ENCODE measurements at places on chromosomes 5 and 9.

GRCh38 chr9:34550016-34550680 is 27.4 kb upstream of the ENHO start:
- no peak for DNase-seq

- DNase-seq: no peak
Measured at GRCh38 chr9:20603524-20604268, 18.6 kb downstream of the MLLT3 start.

DNA sequence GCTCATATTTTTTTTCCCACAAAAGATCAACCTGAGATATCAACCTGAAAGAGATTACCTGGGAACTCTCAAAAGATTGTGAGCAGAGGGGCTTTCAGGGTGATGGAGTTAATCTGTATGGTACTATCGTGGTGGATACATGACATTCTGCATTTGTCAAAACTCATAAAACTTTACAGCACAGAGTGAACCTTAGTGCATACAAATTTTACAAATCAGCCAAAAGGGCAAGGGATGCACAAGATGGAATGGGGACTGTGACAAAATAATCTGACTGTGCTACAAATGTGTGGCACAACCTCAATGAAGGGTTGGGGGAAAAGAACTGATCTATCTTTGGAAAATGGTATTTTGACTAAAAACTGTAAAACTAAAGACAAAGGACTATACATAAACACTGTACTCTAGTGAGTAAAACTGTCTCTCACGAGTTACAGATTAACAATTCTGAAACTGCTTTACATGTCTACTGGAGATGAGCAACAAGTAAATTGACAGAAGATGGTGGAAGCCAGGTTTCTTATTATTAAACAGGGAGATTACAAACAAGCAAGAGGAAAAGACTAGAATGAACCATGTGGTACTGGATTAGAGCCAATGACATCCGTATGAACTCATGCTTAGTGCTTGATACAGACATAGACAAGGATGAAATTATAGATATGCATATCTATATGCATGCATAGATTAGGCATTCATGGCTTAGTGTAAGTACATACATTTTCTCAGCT is 24.8 kb upstream of the RLN1 start:
- no peak for DNase-seq

- DNase-seq: no peak
Measured at GRCh38 chr9:99576002-99576401, 245.7 kb upstream of the NR4A3 start.

DNA sequence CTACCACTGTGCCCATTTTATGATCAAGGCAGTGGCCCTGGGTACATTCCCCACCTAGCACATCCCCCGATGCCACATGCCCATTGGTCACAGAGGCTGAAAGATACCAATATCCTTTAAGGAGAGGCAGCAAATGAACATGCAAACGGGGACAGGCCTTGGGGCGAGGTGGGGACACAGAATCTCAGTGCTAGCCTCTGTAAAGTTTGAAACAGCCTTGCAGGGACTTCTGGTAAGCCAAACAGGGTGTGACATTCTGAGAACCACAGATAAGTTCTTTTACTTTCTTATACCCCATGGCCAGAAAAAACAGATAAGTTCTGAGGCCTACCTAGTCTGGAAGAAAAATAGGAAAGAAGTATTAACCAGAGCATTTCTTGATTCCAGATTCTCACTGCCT is 60.5 kb downstream of the ACER2 start:
- no peak for DNase-seq

GRCh38 chr9:70878576-70878975 is 242.8 kb downstream of the TRPM3 start:
- DNase-seq: no peak

DNA sequence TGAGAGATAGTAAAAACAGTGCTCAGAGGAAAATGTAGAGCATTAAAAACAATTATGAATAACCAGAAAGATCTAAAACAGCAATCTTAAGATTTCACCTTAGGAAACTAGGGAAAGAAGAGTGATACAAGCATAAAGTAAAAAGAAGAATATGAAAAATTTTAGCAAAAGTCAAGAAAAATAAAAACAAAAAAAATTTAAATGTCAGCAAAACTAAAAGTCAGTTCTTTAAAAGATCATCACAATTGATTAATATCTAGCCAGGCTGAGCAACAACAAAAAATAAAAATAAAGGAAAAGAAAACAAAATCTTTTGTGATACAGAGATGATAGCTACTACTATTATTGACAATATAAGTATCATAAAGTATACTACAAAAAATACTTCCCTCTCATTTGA is 1088.1 kb upstream of the EDIL3 start:
- no peak for DNase-seq

DNA sequence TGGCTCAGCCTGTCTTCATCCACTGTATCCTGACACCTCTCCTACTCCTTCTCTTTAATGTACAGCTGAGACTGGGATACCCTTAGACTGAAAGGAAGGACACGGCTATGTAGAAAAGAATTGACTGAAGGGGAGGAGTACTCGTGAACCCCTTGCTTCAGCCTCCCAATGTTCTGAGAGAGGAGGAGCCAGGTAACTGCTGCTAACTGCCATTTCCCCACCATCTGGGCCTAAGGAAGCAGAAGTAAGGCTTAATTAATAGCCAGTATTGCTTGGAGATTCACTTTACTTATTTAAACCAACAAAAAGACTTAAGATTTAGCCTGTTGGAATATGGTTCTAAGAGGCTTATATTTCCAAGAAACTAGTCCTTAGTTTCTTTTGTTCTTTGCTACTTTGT is 18.8 kb upstream of the RGS3 start:
- DNase-seq: no peak

- no peak for DNase-seq
Measured at GRCh38 chr9:21657966-21658667, 144.3 kb upstream of the MTAP start.

GRCh38 chr9:5720151-5720550 is 91.2 kb downstream of the RIC1 start:
- DNase-seq: no peak

DNA sequence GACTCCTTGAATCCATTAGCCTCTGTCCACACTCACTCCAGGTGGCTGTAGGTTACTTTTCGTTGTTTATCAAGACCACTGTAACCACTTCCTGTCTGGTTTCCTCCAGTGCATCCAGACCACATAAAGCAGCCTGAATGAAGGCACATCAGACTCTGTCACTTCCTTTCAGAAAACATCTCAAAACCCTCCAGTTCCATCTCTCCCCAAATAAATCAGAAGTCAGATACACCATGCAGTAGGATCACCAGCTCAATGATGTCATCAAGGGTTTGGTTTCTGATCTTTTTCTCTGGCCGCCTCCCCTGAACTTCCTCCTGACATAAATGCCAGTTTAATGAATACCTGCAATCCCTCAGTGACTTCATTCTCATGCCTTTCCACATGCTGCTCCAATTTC is 161.2 kb downstream of the ZNF462 start:
- no peak for DNase-seq

GRCh38 chr5:134240421-134240962 is 14.6 kb upstream of the PPP2CA start:
- DNase-seq: no peak

DNA sequence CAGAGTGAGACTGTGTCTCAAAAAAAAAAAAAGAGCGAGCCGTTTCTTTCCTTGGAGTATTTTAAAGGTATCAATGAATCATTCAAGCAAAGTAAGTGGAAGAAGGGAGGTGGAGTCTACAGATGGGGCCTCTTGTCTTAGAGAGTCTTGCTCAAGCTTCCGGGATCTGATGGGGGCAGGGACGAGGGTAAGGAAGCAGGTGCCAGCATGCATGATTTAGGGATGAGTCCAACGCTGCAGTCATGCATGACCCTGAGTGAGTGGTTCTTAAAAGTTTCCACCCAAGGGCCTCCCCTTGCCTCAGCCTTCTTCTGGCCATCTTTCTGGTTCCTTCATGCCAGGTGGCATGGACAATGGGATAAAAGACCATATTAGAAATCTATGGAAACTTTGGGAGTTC is 79.6 kb downstream of the MYO10 start:
- no peak for DNase-seq

DNA sequence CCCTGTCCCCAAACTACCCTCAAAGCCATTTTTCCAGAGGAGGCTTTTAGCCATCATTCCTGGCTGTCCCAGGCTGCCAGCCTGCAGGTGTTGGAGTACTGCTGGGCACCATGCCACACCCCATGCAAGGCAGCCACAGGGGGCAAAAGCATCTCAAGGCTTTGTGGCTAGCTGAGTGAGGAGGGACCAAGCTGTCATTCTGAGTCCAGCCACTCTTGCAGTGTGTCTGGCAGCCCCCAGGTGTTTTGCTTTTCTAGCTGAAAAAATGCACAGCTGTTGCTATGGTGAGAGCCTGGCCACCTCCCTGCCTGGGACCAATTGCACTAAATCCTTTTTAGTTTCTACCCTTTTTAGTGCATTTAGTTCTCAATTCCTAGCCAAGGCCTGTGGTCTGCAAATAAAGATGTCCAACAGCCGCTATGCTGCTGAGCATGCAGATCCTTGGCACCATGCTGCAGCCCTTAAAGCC is 50.4 kb upstream of the PTGS1 start:
- no peak for DNase-seq

GRCh38 chr5:164497311-164498064 is 992.1 kb downstream of the MAT2B start:
- DNase-seq: no peak

- DNase-seq: no peak
Measured at GRCh38 chr5:124880903-124881697, 134.7 kb upstream of the ZNF608 start.

GRCh38 chr5:145598983-145599382 is 236.2 kb downstream of the PRELID2 start:
- no peak for DNase-seq

DNA sequence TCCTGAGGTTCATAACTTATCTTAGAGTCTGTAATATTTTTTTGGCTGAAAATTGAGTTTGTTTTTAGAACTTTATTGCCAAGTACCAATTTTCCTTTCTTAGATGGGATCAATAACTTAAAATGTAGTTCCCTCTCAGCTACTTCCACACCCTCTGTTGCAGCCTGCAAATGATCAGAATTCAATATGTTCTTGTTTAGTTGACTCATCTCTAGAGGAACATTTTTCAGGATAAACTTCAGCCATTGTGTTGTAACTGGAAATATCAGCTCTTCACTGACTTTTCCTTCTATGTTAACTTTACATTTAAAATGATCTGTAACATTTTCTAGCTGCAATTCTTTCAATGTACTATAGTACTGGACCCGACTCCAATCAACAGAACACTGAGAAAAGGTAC is 115.7 kb downstream of the ESM1 start:
- DNase-seq: no peak

- DNase-seq: no peak
Measured at GRCh38 chr5:124554746-124555578, 191.5 kb downstream of the ZNF608 start.

DNA sequence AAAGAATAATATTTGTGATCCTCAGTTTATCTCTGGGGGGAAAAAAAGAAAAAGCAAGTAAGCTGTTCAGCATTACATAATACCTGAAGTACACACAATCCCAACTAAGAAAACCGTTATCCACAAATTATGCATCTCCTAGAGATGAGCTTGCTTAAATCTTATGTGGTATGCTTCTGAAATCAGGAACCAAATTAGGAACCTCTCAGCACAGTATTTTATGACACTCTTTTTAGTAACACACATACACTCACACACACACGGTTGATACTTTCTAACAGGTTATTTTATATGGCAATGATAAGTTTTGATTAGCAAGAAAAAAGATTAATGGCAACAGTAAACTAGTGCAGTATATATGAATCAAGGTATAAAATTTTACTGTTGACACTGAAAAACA is 1.2 kb upstream of the ZNF510 start:
- no peak for DNase-seq

- DNase-seq: no peak
Measured at GRCh38 chr5:65893749-65894430, 32.5 kb upstream of the ERBIN start.

GRCh38 chr9:134778841-134779411 is 101.7 kb upstream of the FCN2 start:
- DNase-seq: no peak

DNA sequence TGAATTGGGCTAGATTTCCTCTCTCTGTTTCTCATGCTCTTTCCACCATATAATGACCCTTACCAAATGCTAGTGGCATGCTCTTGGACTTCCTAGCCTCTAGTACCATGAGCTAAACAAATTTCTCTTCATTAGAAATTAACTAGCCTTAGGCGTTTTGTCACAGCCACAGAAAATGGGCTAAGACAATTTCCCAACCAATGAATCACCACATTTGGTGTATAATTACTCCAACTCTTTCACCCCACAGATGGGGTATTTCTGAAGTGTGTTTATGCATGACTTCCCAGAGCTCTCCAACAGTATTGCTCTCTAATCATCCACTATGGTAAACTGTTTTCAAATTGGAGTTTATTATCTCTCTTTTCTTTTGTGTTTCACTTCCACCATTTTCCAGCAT is 1041.1 kb upstream of the COX7C start:
- DNase-seq: no peak

GRCh38 chr9:134403682-134404301 is 77.5 kb downstream of the RXRA start:
- peak; percentile 37 for DNase-seq

DNA sequence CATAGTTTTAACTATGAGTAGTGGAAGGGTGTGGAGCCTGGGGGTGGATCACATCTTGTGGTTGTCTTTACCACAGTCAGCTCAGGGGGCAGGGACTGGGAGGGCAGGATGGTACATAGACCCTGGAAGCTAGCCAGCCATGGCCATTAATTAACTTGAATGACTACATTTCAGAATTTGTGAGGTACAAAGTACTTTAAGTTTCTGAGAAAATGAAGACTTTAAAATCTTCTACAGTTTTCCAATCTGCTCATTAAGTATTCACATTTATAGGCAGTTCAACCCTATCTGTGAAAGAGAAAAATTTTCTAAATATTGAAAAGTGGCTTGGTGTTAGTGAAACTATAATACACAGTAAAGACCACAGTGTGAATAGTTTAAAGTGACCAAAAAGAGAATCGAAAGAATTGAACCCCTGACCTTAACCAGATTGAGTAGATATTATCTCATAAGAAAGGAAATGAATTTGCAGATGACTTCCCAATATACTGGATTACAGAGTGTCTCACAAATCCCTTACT is 234.2 kb upstream of the MEF2C start:
- no peak for DNase-seq

DNA sequence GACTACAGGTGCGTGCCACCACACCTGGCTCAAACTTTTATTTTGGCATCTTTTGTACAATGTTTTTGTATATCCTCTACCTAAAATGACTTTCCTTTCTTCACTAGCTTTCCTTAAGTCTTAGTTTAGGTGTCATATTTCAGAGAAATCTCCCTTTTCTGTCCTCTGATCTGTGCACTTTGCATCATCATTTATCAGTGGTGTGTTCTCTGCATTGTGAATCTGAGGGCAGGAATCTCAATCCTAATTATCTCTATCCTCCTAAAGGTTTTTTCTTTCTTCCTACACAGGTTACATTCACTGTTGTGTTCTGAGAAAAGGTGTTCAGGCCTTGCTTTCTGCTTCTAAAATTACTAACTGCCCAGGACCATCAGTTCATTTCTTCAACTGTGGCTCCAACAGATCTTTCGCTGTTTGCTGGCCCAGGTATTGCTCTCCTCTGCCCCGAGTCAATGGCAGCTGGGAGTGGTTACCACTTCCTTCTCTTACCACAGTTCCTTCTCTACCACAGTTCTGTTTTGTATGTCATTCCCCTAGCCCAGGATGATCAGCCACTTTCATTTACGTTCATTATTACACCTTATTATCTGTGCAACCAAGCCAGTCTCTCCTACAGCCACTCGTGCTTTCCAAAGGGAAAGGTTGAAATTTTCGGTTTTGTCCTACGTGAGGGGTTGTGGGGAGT is 14.0 kb downstream of the TGFBR1 start:
- DNase-seq: peak; percentile 46

All from activated gamma-delta T cell treated with Interleukin-2 at 50 U/mL for 16 hours (primary cell).